ENCODE measurements at places on chromosomes 16 and 17.
A peak's percentile ranks its signal among the peaks of the same experiment; 100 is the strongest.

GRCh38 chr16:58499092-58499511 is 841 bp upstream of the NDRG4 start:
- no peak for DNase-seq

- DNase-seq: peak; percentile 38
Observed at GRCh38 chr17:18257982-18258355, 569 bp downstream of the FLII start.

DNA sequence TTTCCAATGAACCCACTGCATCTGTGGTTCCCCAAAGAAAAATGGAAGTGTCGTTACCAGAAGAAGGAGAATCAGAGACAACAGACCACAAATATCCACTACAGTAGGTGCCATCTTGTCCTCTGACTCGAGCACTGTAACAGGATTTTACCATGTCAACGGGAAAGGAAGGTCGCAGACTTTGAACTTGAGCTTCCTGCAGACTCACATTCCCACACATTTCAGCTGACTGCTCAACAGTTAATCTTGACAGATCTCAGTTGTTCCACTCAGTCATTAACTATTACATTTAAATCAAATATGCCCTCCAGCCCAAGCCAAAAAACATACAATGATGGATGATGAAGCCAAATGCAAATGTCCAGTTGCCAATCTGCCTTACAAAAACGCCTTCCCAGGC is 37.0 kb downstream of the GAS7 start:
- no peak for DNase-seq

- DNase-seq: no peak
Observed at GRCh38 chr17:21199311-21199710, 14.7 kb downstream of the TMEM11 start.

DNA sequence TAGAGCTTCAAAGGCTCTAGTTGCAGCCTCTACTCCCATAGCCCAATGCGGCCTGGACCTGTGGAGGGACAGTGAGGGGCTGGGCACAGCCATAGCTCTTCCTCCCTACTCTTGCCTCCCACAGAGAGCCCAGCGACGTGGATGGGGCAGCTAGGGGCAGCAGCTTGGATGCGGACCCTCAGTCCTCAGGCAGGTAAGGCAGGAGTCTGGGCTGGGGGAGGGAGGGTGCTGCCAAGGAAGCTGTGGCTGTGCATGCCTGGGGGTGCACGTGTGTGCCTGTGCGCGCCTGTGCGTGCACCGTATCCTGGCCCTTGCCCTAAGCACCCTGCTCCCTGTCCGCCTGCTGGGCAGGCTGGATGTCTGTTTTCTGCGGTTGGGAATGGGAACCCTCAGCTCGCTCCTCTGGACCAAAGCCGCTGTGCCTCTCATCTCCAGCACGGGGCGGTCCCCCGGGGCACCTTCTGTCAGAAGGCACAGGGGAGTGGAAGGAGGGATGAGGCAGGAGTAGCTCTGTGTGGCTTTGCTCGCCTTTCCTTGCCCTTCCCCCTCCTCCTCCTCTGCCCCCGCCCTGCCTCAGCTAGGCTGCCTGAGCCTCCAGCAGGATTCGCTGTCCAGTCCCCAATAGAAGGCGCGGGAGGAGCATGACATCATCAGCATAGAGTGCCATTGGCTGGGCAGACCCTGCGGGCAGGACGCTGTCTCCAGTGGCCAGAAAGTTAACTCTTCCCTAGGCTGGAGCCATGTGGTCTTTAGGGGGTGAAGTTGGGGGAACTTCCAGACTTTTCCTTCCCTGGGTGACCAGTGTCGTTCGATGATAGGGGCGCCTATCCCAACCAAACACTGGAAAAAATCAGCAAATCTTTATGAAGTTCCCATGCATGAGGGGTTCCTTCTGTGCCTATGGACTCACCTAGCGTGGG is 797 bp downstream of the PRCD start:
- peak; percentile 22 for DNase-seq

DNA sequence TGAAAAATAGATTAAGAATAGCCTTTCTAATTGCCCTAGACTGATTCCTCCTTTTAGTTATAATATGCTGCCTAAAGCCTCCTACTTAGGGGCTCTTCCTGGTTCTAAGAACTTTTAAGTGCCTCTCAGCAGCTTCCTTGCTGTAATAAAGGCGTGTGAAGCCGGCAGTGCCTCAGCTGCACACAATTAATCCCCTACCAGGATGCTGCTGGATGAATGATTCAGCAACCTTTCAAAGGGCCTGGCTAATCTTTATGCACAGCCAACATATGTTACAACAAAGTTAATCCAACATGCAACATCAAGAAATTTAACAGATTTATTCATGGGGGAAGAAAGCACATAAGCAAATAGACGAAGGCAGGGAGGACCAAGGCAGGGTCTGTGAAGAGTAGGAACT is 145.2 kb downstream of the PMP22 start:
- no peak for DNase-seq

GRCh38 chr17:320139-320538 is 32.5 kb downstream of the RPH3AL start:
- DNase-seq: no peak

- no peak for DNase-seq
Observed at GRCh38 chr16:47694543-47694942, 233.4 kb downstream of the PHKB start.

GRCh38 chr17:68437979-68438822 is 19.1 kb downstream of the WIPI1 start:
- DNase-seq: peak; percentile 69

GRCh38 chr17:43755389-43755875 is 3.2 kb downstream of the SOST start:
- no peak for DNase-seq

GRCh38 chr17:38768417-38768816 is 15.9 kb downstream of the PSMB3 start:
- no peak for DNase-seq

DNA sequence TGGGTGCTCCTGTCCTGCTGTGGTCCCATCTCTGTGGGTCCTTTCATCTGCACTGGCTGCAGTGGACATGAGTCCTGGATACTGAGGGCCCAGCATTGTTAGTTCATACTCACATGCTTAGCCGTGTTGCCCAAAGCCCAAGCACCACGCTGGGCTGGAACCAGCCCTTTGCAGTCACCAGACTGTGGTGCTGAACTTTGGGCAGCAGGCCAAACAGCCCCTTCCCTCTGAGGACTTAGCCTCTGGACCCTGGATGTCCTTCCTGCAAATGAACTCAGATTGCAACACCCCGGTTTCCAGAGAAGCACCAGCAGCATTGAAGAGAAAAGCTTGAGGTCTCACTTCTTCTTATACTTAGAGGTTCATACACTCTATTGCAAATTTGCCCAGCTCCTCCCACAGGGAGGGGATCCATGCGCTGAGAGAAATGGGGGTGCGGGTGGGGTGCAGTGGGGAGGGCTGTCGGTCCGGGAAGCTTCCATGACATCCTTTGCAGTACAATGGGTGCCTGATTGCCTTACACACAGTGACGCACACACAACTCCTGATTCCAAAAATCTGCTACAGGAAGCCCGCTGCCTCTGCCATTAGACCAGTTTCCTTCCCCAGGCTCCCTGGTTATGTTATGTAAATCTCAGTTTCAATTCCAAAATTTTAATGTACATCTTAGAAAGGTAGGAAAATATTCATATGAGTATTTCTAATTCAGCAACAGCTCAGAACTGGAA is 65.8 kb downstream of the RGS9 start:
- DNase-seq: no peak

GRCh38 chr17:42016411-42016831 is 818 bp downstream of the DNAJC7 start:
- DNase-seq: no peak

DNA sequence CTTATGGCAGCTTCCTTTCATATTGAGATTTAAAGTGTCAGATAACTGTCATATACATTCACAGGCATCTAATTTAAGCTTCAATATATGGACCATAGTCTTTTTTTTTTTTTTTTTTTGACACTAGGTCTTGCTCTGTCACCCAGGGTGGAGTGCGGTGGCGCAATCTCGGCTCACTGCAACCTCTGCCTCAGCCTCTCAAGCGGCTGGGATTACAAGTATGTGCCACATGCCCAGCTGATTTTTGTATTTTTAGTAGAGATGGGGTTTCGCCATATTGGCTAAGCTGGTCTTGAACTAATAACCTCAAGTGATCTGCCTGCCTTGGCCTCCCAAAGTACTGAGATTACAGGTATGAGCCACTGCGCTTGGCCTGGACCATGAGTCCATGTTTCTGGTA is 13.6 kb downstream of the CEP95 start:
- DNase-seq: no peak

- DNase-seq: peak; percentile 68
Observed at GRCh38 chr16:29663016-29663806, at the start of gene SPN. TSS of gene SPN (plus strand) at chr16:29663247. CDS start at chr16:29663729, 482 bp downstream.

GRCh38 chr17:30236766-30237165 is 1.3 kb upstream of the SLC6A4 start:
- DNase-seq: peak; percentile 10

- no peak for DNase-seq
Observed at GRCh38 chr17:70989280-70989679, 819.9 kb downstream of the KCNJ2 start.

- no peak for DNase-seq
Observed at GRCh38 chr17:78512976-78513375, 64.2 kb downstream of the DNAH17 start.

DNA sequence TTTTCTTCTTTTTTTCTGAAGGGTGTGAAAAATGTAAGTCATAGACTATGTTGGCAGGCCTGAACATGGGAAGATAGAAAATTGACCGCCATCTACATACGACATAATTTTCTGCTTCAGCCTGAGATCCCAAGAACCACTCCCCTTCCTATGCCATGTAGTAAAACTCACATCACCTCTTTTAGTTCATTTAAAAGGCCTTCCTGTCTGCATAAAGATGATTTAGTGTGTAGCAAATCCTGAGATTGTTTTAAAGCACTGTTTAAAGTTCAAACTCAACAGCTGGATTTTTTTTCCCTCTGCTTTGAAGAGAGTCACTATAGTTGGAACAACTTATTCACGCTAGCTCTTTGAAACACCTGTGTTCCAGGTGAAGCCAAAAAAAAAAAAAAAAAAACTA is 101.5 kb downstream of the NLK start:
- no peak for DNase-seq

GRCh38 chr16:12079412-12079965 is 103.0 kb downstream of the SNX29 start:
- no peak for DNase-seq

DNA sequence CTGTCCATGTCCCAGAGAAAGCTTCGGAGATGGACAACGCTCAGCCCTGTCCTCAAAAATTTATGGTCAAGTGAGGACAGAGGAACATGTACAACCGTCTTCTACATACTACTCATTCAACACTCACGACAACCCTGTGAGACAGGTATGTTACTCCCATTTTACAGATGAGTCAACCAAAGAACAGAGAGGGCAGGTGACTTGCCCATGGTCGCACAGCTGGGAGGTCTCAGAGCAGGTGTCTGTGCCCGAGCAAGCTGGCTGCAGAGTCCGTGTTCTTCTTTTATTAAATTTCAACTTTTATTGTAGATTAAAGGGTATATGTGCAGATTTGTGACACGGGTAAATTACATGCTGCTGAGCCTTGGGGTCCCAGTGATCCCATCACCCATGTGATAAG is 5.8 kb upstream of the WFDC1 start:
- no peak for DNase-seq

- no peak for DNase-seq
Observed at GRCh38 chr16:69526831-69527655, 38.7 kb upstream of the NFAT5 start.
